Esophagus squamous epithelium (tissue), 5 donors: ENCODE measurements at places on chromosomes 6 and 20.

DNA sequence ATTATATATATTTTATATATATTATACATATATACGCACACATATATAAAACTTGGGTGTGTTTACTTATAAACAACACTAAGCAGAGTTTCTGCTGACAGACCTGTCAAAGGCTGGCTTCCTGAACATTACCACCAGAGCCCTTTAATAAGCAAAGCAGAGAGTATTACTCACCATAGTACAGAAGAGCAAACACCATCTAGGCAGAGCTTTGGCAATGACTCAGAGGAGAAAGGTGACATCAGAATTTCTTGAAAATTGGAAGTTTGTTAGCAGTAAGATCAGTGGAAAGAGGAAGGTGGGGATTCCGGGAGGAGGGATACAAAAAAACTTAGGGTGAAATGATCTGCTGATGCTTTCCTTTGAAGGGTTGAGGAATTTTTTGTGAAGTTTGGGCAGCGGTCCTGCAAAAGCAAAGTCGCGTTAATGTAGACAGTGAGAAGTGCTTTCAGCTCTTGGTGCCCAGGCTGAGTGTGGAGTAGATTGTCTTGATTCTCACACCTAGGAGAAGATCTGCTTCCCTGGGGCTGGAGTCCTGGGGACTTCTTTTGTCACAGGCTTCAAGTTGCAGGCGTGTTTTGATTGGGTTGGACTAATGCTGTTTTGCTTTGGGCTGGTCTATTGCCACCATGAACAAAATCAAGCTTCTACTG lies 109.6 kb upstream of the BACH2 start:
- DNase-seq, result no peak

DNA sequence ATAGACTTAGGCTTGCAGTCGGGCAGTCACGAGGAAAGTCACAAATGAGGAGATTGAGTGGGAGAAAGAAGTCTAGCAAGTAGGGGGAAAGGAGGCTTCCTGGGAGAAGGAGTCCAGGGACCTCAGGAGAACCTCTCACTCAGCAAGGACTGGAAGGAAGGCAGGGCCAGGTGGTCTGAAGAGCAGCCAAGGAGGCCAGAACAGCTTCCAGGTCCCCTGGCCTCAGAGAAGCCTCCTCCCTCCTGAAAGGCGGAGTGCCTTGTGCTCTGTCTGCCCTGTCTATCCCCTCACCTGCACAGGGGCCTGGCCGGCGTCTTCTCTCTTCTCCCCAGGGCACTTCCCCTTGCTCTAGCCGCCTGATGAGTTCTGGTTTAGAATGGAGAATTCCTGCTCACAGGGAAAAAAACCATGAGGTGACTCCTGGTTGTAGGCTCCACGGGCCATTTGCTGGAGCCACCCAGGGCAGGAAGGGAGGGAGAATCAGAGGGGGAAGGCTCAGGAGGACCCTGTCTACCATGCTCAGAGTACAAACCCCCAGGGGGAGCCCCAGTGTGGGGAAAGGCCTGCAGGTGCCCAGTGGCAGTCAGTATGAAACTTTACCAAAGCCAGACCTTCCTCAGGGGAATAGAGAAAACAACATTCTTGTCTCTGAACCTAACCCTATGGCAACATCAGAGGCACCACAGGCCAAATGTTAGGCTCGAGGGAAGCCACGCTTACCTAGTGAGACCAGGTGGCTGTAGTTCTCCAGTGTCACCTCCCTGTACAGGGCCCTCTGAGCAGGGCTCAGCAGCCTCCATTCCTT lies 11.2 kb downstream of the ZNF337 start:
- no peak for DNase-seq

- no peak for DNase-seq
These were observed at the start of gene RRAGD for GRCh38 chr6:89412071-89413005. TSS of gene RRAGD (minus strand) at chr6:89412273. CDS start at chr6:89411993, 280 bp downstream.

DNA sequence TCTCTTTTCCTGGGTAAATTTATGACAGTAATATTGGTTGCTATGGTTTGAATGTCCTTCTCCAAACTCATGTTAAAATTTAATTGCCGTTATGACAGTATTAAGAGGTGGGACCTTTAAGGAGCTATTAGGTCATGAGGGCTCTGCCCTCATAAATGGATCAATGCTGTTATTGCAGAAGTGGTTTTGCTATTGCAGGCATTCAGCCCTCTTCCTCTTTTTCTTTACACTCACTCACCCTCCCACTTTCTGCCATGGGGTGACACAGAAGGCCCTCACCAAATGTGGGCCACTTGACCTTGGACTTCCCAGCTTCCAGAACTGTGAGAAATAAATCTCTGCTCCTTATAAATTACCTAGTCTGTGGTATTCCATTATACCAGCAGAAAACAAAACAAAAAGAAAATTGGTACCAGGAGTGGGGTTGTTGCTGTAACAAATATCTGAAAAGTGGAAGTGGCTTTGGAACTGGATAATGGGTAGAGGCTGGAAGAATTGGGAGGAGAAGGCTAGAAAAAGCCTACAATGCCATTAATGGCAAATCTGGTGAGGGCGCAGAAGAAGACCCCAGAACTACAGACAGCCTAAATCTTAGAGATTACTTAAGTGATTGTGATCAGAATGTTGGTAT lies 24.8 kb upstream of the IGF2R start:
- DNase-seq, result no peak

GRCh38 chr6:110357298-110357663 lies 868 bp downstream of the METTL24 start:
- no peak for DNase-seq

- DNase-seq, result no peak
These were observed 8.0 kb downstream of the HLA-F start for GRCh38 chr6:29731281-29731680.

- DNase-seq, result no peak
These were observed 33.8 kb downstream of the PHACTR1 start for GRCh38 chr6:12750416-12750815.

DNA sequence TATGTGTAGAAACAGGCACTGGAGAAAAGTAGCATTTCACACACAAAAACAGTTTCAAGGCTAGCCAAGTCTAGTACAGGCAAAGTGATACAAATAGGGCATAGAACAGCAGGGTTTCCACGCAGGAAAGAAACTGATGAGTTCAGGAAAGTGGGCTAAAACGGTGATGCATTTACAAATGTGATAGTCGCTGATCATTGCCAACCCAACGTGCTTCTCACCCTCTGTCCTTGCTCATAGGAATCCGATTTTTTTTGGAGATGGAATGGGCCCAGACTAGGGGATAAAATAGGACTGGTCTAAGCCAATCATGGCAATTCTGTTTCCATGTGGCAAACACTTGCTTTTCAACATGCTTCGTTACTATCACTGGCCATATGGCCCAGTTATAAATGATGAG lies 536.6 kb downstream of the PRKN start:
- DNase-seq, result no peak

- no peak for DNase-seq
These were observed 70.8 kb upstream of the AHI1 start for GRCh38 chr6:135568379-135568778.

DNA sequence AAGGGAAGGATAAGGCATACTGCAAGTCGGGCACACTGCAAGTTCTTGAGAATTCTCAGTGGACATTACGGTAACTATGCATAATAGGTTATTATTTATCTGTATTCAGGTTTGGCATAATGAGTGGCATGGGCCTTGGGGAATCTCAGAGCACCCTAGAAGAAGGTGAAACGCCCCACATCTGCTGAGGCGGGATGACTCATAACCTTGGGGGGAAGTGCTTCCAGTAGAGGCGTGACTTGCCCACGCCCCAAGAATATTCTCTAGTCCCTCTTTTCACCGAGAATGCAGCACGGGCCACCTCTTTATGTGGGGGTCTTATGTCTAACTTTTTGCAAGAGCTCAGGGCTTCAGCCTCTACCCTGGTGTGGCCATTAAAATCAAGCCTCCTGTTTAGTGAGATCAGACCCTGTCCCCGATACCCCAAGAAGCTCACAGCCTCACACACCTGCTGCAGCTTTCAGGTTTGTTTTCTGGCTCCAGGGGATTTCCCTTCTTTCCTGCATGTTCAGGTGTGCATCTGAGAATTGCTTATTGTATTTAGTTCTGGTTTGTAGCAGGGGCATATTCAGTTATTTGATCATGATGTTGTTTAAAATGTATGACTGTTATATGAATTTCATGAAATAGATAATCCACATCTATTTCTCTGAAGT lies 19.1 kb downstream of the ZFP64 start:
- DNase-seq, result no peak

DNA sequence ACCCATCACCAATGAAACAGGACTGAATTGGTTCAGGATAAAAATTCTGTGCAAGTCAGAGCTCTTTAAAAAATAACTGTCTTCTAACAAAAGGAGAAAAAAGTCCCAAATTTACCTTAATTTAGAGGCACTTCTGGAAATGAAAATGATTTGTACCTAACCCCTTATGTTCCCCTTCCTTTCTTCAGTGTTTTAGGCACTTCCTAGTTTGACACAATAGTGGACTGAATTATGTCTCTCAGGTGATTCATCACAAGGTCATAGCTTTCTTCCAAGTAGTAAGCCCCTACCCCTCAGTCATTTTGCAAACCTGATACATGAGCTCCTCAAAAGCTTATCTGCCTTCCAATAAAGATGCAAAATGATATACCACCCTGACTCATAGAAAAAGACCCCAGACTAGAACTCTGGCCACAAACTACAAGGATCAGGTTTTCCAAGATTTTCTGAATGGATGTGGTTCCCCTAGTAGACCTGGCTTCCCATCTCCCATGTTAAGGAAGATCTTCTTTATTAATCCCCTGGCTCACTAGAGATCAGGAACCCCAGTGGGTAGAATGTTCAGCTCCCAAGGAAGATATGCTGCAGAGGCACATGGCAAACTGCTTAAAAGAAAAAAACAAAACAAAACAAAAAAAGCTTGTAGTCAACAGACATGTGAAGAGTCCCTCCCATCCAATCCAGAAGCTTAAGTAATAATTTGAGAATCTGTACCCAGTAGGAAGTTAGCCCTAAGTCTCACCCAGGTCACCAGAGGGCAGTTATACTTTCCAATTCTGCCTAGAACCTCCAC lies 3.6 kb downstream of the PPP1R10 start:
- DNase-seq, result no peak

- DNase-seq, result no peak
These were observed 418.6 kb downstream of the CDKAL1 start for GRCh38 chr6:20952699-20953474.

- no peak for DNase-seq
These were observed 67.0 kb upstream of the FOXC1 start for GRCh38 chr6:1542764-1543163.

GRCh38 chr20:18650224-18650623 lies 62.4 kb downstream of the DTD1 start:
- no peak for DNase-seq

DNA sequence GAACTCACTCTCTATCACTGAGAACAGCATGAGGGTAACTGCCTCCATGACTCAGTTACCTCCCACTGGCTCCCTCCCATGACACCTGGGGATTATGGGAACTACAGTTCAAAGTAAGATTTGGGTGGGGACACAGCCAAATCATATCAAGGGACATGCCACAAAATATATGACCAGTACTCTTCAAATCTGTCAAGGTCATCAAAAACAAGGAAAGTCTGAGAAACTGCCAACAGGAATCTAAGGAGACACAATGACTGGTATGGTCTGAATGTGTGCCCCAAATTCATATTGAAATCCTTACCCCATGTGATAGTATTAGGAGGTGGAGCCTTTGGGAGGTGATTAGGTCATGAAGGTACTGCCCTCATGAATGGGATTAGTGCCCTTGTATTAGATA lies 258.8 kb downstream of the TPBG start:
- no peak for DNase-seq

DNA sequence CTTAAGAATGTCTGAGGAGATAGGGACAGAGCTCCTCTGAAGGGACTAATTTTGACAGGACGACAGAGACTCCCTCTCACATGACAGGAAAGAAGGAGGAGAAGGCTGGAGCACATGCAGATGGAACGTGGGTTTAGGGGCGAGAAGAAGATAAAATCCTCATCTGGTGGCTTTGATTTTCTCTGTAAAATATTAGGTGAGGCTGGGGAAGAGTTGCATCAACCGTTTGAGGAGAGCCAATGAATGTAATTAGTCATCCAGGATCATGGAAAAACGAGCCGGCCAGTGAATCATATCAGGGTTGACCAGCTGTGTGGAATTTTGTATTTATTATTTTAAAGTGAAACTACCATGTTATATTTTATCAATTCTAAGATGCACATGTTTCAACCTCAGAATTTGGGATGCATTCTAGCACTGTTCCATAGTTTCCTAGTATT lies 46.9 kb upstream of the ADGRF4 start:
- DNase-seq, result no peak

- DNase-seq, result no peak
These were observed 629.7 kb upstream of the IMPG1 start for GRCh38 chr6:76702187-76702586.

- no peak for DNase-seq
These were observed 69.1 kb downstream of the DST start for GRCh38 chr6:56573624-56574023.

GRCh38 chr6:155190677-155191076 lies 73.1 kb upstream of the CLDN20 start:
- DNase-seq, result no peak
